T-helper 22 cell (primary cell): ENCODE measurements at places on chromosomes 2 and 18.

GRCh38 chr2:239380831-239381708 is 19.8 kb downstream of the HDAC4 start:
- DNase-seq: peak; percentile 62

GRCh38 chr2:11366326-11366741 is 21.9 kb upstream of the ROCK2 start:
- DNase-seq: no peak

- DNase-seq: no peak
These were observed 137.7 kb downstream of the PXDN start for GRCh38 chr2:1606421-1607235.

DNA sequence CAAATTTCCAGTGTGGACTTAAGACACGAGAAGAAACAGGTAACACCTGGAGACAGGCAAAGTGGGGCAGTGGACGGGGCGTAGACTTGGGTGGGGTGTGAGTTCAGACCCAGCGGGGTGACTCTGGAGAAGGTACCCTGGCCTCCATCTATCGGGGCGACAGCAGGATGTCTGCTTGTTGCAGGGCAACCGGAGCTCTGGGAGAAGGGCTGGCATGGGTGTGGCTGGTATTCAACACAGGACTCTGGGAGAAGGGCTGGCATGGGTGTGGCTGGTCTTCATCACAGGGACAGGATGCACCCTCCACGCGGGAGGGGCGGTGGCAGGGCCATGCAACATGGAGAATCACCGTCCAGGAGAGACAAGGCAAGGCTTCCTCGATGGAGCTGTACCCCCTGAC is 198.5 kb downstream of the HDAC4 start:
- no peak for DNase-seq

DNA sequence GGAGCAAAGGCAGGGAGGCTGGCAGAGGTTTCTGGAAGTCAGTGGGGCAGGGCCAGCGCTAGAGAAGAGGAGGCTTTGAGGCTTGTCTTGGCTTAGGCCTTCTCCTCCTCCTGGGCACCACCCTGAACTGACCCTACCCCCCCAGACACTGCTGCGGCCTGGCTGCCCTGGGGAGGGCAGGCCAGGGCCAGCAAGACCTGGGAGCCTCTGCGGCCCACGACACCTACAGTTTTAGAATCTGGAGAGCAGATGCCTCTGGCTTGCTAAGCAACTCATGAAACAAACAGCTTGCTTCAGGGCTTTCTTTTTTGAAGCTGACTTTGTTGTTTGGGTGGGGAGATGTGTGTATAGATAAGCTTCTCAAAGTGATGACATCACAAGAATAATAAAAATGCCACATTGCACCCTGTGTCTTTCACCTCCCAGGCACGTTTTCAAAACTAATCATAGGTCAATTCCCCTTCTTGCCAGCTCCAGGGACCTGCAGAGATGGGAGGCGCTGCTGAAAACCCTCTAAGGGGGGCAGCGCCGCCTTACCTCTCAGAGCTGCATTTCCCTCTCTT is 46.2 kb upstream of the SMAD7 start:
- DNase-seq: no peak

- DNase-seq: no peak
These were observed 713.6 kb downstream of the TDRD15 start for GRCh38 chr2:21837168-21837960.

DNA sequence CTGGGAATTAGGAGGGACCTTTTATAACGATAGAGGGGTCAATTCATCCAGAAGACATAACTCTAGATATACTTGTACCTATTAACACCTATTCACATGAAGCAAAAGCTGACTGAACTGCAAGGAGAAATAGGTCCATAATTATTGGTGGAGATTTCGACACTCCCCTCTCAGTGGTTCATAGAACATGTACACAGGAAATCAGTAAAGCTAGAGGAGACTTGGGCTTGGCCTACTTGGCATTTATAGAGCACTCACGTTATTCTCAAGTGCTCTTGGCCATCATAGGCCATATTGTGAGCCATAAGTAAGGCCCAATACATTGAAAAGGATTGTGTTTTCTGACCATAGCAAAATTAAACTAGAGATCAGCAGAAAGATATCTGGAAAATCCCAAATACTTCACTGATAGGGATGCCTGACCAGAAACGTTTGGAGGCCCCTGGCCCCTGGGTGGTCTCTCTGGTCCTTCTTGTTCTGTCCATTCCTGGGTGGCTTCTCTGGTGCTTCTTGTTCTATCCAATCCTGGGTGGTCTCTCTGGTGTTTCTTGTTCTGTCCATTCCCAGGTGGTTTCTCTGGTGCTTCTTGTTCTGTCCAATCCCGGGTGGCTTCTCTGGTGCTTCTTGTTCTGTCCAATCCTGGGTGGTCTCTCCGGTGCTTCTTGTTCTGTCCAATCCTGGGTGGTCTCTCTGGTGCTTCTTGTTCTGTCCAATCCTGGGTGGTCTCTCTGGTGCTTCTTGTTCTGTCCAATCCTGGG is 49.0 kb downstream of the SNED1 start:
- DNase-seq: no peak

- no peak for DNase-seq
These were observed 118.2 kb downstream of the ZNF516 start for GRCh38 chr18:76376668-76377358.
